ENCODE measurements at places on chromosomes 1 and 21. TPM values are rescaled to one million over a fixed set of nuclear protein-coding genes. Genes with fewer than 3 reads are reported as not detected.

AQP10 gene
- not detected for total RNA-seq

- DNase-seq: peak; percentile 61
- no peaks in the 10 kb centered on the region for H3K36me3 ChIP-seq
- H3K27me3 ChIP-seq: no peaks in the 10 kb centered on the region
- no peak overlapping the region for H3K27ac ChIP-seq
- no peak overlapping the region for H3K4me3 ChIP-seq
- H3K4me1 ChIP-seq: no peaks in the 10 kb centered on the region
Observed at GRCh38 chr1:157691285-157691920, 9.2 kb downstream of the FCRL3 start.

GRCh38 chr1:246798606-246799496 is 74.6 kb downstream of the SCCPDH start:
- no peaks in the 10 kb centered on the region for H3K36me3 ChIP-seq
- H3K27ac ChIP-seq: no peak overlapping the region
- peak; percentile 65 for DNase-seq
- no peaks in the 10 kb centered on the region for H3K4me1 ChIP-seq

- peaks cover 7% of the 10 kb centered on the region for H3K36me3 ChIP-seq
- DNase-seq: no peak
- H3K4me3 ChIP-seq: no peak overlapping the region
Observed at GRCh38 chr1:245831518-245831917, 675.6 kb downstream of the SMYD3 start.

DNA sequence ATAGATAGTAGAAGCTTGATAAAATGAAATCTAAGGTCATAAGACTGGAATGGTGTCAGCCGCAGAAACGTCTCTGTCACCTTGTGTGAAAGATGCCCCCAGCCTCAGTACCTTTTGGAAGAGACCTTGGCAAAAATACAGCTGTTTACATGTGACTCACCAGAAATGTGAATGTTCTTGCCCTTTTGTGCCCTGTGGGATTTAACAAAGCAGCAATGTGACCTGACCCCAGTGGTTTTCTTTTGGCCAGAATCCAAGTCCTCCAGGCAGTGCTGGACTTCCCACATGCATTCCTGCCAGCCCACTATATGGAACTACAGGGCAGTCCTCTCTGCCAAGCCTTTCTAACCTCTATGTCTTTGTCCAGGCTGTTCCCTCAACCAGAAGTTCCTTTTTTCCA is 27.2 kb upstream of the LRRC8C start:
- no peak for DNase-seq
- no peak overlapping the region for H3K4me3 ChIP-seq
- H3K27ac ChIP-seq: no peak overlapping the region
- H3K27me3 ChIP-seq: no peaks in the 10 kb centered on the region
- H3K4me1 ChIP-seq: peaks cover 24% of the 10 kb centered on the region

OR2T29 gene
- not detected for total RNA-seq

GRCh38 chr1:212396638-212397037 is 18.0 kb downstream of the PACC1 start:
- H3K4me3 ChIP-seq: no peak overlapping the region
- DNase-seq: no peak

DNA sequence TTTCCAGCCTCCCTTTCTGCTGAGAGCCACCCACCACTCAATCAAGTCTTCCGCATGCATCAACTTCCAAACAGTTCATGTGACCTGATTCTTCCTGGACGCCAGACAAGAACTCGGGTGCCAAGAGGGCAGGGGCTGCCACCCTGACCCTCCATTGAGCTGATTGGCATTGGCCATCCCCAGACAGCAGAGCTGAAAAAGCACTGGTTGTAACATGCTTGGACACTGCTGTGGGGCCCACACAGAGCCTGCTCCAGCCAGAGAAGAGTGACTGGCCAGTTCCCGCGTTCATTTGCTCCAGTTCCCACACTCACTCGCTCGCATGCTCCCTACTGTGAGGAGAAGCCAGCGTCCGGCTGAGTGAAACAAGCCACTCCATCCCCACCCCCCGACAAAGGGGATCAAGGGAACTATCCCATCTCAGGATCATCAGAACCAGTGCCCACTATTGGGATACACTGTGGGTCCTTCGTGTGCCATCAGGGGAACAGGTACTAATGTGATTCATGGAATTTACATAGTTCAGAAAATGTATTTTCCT is 420.3 kb downstream of the NPHP4 start:
- no peak overlapping the region for H3K4me3 ChIP-seq
- no peak overlapping the region for H3K27ac ChIP-seq
- no peaks in the 10 kb centered on the region for H3K27me3 ChIP-seq
- H3K4me1 ChIP-seq: no peaks in the 10 kb centered on the region
- no peak for DNase-seq

DNA sequence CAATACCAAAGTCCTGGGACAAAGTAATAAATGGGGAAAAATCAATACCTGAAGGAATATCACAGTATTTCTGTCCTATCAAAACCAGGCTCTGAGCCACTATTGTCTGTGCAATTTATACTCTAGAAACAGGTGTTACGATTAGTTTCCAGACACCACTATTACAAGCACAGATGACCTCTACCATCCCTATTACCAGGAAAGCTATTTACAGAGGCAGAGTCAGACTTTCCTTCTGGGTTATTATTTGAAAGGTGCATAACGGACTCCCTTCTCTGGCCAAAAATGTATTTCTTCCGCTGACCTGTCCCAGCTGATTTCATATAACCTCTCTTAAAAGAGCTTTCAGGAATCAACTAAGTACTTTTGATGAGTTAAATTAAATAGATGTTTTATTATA is 154.6 kb upstream of the LRRC7 start:
- H3K36me3 ChIP-seq: no peaks in the 10 kb centered on the region
- no peak overlapping the region for H3K4me3 ChIP-seq
- H3K27ac ChIP-seq: no peak overlapping the region
- H3K4me1 ChIP-seq: no peaks in the 10 kb centered on the region
